Gastroesophageal sphincter (tissue), 4 donors: ENCODE measurements at places on chromosomes 12 and 14.
A peak's percentile ranks its signal among the peaks of the same experiment; 100 is the strongest.

DNA sequence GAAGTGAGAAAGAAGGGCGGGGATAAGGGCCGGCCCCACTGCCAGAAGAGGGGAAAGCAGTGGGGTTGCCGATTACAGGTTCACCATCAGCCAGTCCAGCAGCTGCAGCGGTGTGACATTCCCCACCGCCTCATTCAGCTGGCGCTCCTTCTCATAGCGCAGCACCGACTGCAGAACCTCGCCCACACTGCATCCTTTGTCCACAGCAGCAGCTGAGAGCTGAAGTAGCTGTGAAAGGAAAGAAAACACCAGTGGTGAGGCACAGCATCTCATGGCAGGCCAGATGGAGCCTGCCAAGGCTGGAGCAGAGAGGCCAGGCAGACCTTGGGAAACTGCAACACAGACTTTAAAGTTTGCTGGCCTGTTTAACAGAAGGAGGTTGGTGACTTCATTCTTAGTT lies 33.2 kb downstream of the AKAP3 start:
- no peaks in the 10 kb centered on the region for H3K4me1 ChIP-seq
- no peaks in the 10 kb centered on the region for H3K27me3 ChIP-seq
- no peak overlapping the region for H3K27ac ChIP-seq
- H3K36me3 ChIP-seq, result no peaks in the 10 kb centered on the region

DNA sequence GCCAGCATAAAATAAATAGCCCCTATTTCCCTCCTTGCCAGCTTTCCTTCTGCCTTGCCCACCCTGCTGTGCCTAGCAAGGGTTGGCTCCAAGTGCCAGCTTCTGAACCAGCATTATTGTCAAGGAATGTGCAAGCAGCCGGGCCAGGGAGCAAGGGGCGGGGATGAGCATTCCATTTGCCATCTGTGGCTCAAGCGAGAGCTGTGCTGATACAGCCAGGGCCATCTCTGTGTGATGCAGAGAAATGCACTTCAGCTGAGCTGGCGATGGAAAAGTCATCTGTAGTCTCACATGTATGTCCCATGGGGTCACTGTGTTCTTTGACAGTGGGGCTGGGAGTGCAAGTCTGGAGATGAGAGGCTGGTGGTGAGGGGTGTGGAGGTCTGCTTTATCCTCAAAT lies 137.3 kb downstream of the SUDS3 start:
- no peaks in the 10 kb centered on the region for H3K4me1 ChIP-seq
- ATAC-seq, result no peak
- H3K36me3 ChIP-seq, result no peaks in the 10 kb centered on the region
- no peak overlapping the region for H3K27ac ChIP-seq
- H3K27me3 ChIP-seq, result no peaks in the 10 kb centered on the region
- H3K4me3 ChIP-seq, result no peak overlapping the region

DNA sequence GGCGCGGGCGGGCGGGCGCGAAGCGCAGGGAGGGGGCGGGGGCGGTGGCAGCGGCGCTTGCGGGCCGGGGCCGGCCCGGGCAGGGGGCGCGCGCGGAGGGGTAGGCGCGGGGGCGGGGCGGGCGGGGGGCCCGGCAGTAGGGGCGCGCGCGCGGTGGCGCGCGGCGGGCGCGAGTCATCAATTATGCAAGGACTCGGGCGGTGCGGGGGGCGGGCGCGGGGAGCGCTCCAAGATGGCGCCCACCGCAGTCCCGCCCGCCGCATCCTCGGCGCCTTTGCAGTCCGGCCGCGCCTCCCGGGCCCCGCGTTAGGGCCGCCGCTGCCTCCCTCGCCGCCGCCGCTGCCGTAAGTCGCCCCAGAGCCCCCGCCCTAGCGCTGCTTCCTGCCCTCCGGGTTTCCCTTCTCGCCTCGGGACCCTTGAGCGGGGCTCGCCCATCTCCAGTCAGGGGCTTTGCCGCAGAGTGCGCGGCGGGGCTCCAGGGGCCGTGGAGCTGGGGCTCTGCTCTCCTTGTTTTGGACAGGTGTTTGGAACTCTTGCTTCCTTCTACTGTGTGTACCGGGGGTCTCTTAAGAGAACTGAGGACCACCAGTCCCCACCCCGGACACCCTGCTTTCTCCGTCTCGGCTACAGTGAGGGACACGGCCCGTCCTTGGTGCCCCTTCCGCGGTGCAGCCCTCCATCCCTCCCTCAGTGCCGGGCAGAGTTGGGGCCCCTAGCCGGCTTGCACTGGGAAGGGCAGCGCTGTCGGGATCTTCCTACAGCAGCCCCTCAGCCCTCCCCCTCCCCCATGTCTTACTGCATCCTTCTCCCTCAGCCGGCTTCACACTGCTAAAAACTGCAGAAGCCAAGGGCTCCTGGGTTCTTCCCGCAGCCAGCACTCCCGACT lies at the start of gene SCN8A:
Gene SCN8A (plus strand): TSS at position 218 of the 886 bp plus-strand sequence. CDS start 71,585 bp downstream, outside the sequence.
- H3K4me3 ChIP-seq, result peak within 1 kb of the TSS; percentile 54
- no peaks in the 10 kb centered on the region for H3K36me3 ChIP-seq
- H3K4me1 ChIP-seq, result peaks cover 18% of the 10 kb centered on the region
- peaks cover 66% of the 10 kb centered on the region for H3K27me3 ChIP-seq
- no peak within 1 kb of the TSS for H3K27ac ChIP-seq
- ATAC-seq, result peak; percentile 50

DNA sequence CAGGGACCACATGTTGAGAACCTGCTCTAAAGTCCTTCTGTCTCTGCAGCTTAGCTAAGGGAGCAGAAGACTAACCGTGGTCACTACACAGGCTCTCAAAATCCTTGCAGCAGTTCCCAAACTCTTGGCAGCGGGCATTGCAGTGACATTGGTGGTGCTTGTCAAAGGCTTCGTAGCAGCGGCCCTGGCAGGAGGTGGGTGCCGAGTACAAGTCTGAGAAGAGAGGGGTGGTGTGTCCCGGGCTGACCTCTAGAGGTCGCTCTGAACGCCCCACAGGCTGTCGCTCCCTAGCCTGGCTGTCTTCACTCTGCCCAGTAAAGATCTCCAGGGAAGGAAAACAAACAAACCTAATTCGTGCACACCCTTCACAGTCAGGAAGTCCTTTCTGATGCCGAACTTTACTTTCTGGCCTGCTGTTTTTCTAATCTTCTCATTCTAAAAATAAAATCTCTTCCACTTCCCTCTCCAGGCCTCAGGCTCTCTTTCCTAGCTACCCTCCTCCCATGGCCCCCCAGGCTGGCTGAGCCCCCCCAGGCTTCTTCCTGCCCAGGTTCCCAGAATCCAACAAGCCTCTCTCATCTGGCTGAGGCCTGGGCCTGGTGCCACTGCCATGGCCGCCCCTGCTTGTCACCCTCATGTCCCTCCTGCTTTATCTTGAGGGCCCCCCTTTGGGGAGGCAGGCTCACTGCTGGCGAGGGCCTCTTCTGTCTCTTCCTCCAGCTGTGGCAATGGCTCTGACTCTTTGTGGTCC lies 7.7 kb downstream of the ENDOU start:
- peaks cover 8% of the 10 kb centered on the region for H3K4me1 ChIP-seq
- no peak overlapping the region for H3K4me3 ChIP-seq
- no peaks in the 10 kb centered on the region for H3K36me3 ChIP-seq

DNA sequence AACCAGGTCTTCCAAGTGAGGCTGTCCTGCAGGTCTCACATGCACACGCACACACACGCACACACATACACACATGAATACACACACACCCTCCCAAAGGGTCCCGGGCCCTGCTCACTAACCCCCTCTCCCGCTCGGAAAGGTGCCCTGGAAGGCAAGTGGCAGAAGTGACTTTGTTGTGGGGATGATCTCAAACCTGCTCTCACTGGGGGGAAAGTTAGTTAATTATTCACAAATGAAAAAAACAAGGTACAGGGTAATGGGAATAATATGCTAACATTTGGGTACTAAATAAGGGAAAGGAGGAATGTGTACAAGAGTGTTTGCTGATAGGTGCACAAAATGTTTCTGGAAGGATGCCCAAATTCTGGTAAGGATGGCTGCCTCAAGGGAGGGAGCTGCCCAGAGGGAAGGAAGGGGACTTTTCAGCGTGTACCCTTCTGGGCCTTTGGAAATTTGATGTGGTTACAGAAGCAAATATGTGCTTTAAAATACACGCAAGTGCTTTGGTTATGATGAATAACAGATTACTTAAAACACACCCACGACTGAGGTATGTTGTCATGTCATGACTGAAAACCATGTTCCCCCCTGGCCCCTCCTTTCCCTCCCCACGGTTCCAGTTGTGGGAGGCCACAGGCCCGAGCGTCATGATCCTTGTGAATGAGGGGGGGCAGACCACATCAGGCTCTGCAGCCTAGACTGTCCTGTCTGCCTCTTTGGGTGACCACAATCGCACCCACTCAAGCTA lies 43.3 kb upstream of the PLEKHG6 start:
- no peak overlapping the region for H3K4me3 ChIP-seq
- H3K27ac ChIP-seq, result peak overlapping the region; percentile 89
- H3K27me3 ChIP-seq, result no peaks in the 10 kb centered on the region
- ATAC-seq, result peak; percentile 70

DNA sequence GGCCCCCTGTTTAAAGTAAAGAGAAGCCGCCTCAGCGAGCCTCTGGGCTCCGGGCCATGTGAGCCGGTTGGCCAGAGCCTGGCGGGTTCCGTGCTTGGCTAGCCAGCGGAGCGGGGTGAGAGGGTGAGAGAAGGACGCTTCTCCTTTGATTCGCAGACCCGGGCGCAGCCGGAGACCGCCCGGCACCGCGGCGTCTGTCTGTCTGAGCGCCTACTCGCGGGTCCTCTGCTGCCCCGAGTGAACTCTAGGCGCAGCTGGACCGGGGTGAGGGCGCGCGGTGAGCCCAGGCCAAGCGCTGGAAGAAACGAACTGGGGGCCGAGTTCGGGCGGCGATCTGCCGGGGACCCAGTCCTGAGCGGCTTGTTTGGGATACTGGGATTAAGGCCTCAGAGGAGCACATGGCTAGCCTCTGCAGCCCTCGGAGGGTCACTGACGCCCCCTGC lies 41.4 kb upstream of the TBX5 start:
- H3K4me3 ChIP-seq, result peak overlapping the region; percentile 29
- H3K27ac ChIP-seq, result peak overlapping the region; percentile 26
- ATAC-seq, result no peak
- peaks cover 90% of the 10 kb centered on the region for H3K27me3 ChIP-seq

DNA sequence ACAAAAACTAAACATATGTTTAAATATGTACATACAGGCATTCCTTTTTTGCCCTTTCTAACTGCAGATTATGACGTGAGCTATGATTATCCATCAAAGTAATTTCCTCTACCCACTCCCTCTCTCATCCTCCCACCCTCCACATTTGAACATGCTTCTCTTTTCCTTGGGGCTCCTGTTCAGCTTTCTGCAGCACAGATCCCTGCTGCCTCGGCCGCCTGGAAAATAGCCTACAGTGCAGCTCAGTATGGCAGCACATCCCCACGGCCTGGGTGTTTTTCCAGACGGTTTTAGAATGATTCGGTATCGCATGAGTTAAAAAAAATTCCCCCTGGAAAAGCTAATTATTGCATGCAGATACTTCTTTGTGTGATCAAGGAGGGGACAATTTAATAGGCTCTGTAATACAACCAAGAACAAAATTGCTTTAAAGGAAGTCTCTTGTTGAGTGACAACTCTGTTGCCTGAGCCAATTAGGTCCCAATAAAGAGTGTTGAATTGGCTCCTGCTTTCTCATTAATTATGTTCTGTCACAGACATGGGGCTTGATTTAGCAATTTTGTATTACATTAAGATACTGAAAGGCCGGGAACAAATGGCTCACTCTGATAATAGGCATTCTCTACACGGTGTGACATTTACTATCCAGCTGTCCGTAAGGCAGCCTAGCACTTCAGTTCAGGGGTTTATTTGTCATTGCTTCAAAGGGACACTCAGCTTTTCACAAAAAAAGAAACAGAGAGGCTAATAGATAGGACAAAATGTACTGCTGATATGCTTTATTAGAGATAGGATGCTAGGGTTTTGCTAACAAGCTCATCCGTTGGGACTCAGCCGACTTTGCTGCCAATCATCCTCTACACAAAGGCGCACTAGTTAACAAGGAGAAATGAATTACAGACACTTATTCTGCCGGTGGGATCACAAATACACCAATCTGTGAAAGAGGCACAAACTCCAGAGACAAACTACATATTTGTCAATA lies 285.8 kb upstream of the G2E3 start:
- H3K27me3 ChIP-seq, result no peaks in the 10 kb centered on the region
- no peak overlapping the region for H3K27ac ChIP-seq
- ATAC-seq, result no peak
- H3K36me3 ChIP-seq, result no peaks in the 10 kb centered on the region
- H3K4me3 ChIP-seq, result no peak overlapping the region
- H3K4me1 ChIP-seq, result peaks cover 2% of the 10 kb centered on the region

DNA sequence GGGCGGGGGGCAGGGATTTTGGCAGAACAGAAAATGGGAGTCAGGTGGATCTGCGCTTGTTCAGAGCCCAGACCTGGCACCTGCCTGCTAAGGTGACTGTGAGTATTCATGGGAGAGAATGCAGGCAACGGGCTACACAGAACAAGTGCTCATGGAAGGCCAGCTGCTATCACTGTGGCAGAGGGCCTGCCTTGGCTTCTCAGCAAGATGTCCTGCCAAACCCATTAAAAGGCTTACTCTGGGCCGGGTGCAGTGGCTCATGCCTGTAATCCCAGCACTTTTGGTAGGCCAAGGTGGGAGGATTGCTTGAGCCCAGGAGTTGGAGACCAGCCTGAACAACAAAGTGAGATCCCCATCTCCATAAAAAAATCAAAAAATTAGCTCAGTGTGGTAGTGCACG lies 21.0 kb downstream of the DIO3 start:
- H3K4me3 ChIP-seq, result no peak overlapping the region
- H3K27me3 ChIP-seq, result peaks cover 33% of the 10 kb centered on the region
- no peaks in the 10 kb centered on the region for H3K4me1 ChIP-seq
- H3K36me3 ChIP-seq, result no peaks in the 10 kb centered on the region
- no peak for ATAC-seq

DNA sequence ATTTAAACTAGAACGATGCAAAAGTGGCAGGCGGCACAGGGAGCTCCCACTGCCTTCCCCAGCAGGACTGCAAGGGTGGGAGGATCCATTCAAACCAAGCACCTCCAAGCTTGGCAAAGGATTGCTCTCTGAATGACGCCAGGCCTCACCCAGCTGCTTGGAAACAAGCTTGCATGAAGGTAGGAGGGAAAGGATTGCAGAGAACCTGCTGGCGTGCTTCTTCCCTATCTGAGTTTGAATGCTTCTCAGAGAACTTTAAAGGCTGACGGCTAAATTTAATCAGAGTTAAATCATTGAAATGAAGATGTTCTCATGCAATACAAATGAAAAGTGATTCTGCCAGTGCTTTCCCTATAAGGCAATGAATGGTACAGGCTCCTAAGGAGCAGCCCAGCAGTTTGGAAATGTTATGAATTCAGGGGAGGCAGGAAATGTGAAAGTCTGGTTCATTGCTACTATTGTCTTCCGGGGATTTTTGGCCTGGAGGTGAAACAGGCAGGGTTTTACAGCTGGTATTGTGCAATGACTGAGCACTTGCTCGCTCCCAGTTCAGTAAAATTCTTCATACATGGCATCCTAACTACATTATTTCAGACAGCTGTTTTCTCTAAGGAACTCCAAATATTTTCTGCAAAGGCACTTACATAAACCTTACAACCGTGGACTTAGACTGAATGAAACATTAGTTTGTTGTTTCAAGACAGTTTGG lies 31.9 kb upstream of the DUSP6 start:
- peak overlapping the region; percentile 7 for H3K27ac ChIP-seq
- peak overlapping the region; percentile 1 for H3K4me3 ChIP-seq
- no peaks in the 10 kb centered on the region for H3K27me3 ChIP-seq
- ATAC-seq, result peak; percentile 86

- H3K4me1 ChIP-seq, result no peaks in the 10 kb centered on the region
- no peak overlapping the region for H3K4me3 ChIP-seq
- H3K36me3 ChIP-seq, result no peaks in the 10 kb centered on the region
- ATAC-seq, result no peak
Observed at GRCh38 chr12:52391618-52392002, 6.2 kb upstream of the KRT84 start.
